AG10803 (cell line): ENCODE measurements at places on chromosomes 3 and 15.

GRCh38 chr15:45664451-45664850 is 29.6 kb downstream of the SQOR start:
- peak; percentile 73 for DNase-seq

DNA sequence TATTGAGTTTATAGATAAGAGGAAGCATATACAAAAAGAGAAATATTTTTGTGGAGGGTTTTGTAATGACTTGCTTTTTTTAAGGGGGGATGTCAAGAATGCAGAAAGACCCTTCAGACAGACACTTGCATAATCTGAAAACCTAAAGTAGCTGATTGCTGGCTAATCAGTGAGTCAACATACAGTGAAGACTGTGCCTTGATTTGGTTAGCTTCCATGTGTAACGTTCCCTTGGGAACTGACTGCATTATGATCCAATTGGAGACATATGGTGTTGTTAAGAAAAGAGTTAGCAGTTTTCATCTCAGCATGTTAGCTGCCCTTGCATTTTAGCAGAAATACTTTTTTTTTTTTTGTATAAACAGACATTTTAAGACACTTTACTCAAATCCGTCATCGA is 483.2 kb downstream of the RBMS3 start:
- DNase-seq, result peak; percentile 89

- peak; percentile 79 for DNase-seq
These were observed 59.1 kb upstream of the COL8A1 start for GRCh38 chr3:99579246-99579645.

DNA sequence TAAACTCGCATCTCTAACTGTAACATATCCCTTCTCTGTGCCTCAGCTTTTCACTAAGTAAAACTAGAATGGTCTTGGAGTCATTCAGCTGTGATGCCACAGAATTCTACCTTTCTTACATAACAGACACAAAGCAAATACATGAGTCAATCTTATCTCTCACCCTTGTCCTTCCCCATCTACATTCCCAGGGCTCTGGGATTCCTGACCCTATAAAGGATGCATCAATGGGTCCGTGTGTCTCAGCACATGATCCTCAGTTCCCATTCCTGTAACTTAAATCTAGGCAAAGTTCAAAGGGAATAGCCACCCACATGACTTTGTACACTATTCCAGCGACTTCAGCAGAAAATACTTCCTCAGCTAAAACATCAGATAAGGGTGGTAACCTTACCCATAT is 11.8 kb upstream of the ARL8B start:
- no peak for DNase-seq
